ENCODE measurements at places on chromosomes 11 and 22. TPM values are rescaled to one million over a fixed set of nuclear protein-coding genes. Genes with fewer than 3 reads are reported as not detected.

Gene NFRKB
- 63.9 TPM for total RNA-seq

Gene BIRC3
- total RNA-seq: 4.1 TPM

Gene PNPLA3
- total RNA-seq: 47.3 TPM

Gene CALCA
- not detected for total RNA-seq

Gene KRTAP5-11
- not detected for total RNA-seq

Gene CST6
- total RNA-seq: not detected

Gene VSIG2
- total RNA-seq: 0.55 TPM

Gene FLRT1
- 14.0 TPM for total RNA-seq

Gene SMC1B
- total RNA-seq: 0.11 TPM

Gene LRRC56
- 1.2 TPM for total RNA-seq

Gene TCN1
- 11.8 TPM for total RNA-seq

Gene C22orf42
- not detected for total RNA-seq

Gene KRTAP5-7
- not detected for total RNA-seq

Gene PANX3
- not detected for total RNA-seq

Gene PLEKHB1
- total RNA-seq: 91.2 TPM

Gene OR52A1
- total RNA-seq: not detected

Gene SEPTIN3
- 47.3 TPM for total RNA-seq

Gene WBP2NL
- total RNA-seq: 8.6 TPM

Gene SGSM1
- 3.6 TPM for total RNA-seq

Gene RTL10
- total RNA-seq: 24.4 TPM

Gene RASSF10
- 2.0 TPM for total RNA-seq

Gene FGF19
- total RNA-seq: 1.2 TPM

Gene TRIM34
- 5.4 TPM for total RNA-seq

Gene DDTL
- total RNA-seq: not detected

Gene CYP2D6
- total RNA-seq: 3.3 TPM

Gene ARHGEF17
- total RNA-seq: 60.8 TPM

Gene RASD2
- 1.0 TPM for total RNA-seq

Gene LGALS12
- total RNA-seq: 0.60 TPM

Gene LDLRAD3
- 25.1 TPM for total RNA-seq

Gene DGAT2
- total RNA-seq: 5.2 TPM
